Stimulated activated CD4-positive, alpha-beta T cell treated with anti-CD3 and anti-CD28 coated beads, Interleukin-4, amount 100 ng/mL, for 48 hours (primary cell): ENCODE measurements at places on chromosomes 5 and 9.

GRCh38 chr9:88379352-88379751, 8.9 kb upstream of the SPIN1 start:
- no peak for DNase-seq

DNA sequence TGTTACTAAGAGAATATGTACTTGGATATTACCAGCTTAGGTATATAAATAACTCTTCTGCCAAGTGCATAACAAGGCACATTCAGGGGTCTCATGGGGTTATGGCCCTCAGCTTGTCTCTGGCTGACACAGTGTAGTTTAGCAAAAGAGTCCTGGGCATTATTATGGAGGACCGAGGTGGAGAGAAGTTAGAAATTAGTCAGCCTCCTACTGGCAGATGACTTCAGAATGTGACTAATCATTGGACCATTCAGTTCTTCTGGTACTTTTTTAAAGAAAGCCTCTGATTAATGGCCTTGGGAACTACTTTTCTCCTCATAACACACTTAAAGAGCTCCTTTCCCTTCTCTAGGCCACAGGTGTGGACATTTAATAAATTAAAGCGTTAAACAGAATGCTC, 178.9 kb downstream of the SH3GL2 start:
- DNase-seq, result no peak

DNA sequence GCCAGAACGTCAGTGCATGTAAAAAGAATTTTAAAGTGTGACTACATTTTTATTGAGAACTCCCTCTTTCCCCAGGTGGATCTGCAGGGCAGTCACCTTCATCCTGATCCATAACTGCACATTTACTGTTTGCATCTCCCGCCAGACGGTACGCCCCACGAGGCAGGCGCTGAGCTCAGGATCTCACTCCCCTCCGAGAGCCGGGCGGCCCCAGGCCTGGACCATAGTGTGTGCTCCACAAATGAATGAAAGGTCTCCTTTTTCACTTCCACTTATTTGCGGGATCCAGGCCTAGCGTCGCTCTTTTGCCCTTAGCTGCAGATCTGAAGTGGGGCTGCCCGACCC, 378 bp downstream of the DROSHA start:
- peak; percentile 11 for DNase-seq

GRCh38 chr5:109951758-109952157, 262.0 kb downstream of the MAN2A1 start:
- no peak for DNase-seq

GRCh38 chr9:69697475-69697874, 25.3 kb upstream of the APBA1 start:
- DNase-seq, result no peak

DNA sequence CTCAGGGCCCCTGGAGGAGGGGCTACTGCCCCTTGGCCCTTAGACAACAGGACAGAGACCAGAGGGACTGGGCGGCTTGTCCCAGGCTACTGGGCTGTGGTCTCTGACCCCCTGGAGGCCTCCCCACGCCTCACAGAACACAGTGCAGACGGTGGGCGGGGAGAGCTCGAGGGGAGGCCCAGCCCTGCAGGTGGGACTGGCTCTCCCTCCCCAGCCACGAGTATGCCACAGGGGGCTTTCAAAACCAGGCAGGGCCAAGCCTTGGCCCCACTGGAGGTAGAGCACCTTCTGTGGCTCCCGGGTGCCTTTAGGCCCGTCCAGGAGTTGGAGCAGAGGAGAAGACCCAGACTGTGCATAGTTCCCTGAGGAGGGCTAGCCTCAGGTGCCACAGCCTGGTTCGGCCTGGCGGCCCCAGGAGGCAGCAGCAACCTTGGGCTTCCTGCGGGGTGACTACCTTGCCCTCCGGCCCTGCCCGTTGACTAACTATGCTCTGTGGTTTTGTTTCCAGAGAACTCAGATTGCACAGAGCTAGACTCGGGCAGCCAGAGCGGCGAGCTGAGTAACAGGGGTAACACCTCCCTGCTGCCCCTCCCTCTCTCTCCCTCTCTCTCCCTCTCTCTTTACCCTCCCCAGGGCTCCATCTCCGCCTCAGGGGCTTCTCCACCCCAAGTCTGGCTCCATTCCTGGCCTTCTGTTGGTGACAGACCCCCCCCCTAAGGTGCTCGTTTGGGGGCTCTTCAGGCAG, 15.5 kb downstream of the CARD19 start:
- no peak for DNase-seq

- no peak for DNase-seq
Measured at GRCh38 chr9:23554686-23555085, 271.4 kb downstream of the ELAVL2 start.

- DNase-seq, result no peak
Measured at GRCh38 chr9:111151537-111151936, 113.3 kb upstream of the LPAR1 start.

DNA sequence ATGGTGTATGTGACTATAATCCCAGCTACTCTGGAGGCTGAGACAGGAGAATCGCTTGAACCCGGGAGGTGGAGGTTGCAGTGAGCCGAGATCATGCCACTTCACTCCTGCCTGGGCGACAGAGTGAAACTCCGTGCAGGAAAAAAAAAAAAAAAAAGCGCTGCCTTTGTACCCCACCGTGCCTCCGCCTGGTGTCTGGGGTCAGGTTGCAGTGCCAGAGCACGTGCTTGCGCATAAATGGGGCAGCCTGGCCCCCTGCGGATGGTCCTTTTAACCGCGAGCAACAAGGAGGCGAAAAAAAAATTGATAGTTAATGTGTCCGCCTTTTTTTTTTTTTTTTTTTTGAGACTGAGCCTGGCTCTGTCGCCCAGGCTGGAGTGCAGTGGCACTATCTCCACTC, 6.3 kb upstream of the CCNB1 start:
- DNase-seq, result no peak

GRCh38 chr5:109803854-109804253, 114.1 kb downstream of the MAN2A1 start:
- DNase-seq, result no peak

DNA sequence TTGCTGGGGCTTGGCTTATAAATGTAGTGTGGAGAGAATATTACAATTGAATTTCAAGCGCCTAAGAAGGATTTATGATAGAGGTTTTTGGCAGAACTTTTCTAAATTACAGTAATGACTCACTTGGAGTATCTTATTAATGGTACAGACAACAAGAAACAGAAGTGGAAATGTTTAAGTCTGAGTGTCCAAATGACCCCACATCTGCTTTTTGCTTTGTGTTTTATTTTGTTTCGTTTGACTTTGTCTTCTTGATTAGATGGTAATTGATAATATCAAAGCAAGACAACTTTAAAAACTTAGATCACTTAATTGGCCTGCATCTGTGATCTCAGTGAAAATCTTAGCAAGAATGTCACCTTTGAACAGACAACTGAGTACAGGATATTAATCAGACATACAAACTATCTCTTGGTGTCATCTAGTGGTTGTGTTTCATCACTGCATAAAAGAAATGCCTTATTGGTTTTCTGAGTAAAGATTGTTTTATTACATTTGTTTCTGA, 577.4 kb downstream of the ISL1 start:
- no peak for DNase-seq

DNA sequence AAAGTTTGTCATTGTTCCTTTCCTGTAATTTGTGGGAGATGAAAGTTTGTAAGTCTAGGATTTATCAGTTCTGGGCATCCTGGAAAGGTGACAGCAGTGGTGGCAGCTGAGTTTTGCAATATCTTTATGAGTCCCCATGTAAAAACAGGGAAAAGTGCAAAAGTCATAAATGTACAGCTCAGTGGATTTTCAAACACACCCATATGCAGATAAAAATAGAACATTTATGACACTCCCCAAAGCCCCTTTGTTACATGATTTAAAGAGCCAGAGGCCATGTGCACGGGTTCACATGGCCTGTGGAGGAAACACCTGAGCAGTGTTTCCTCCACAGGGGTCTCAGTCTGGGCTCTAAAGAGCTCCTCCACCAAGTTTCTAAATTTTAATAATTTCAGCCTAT, 6.3 kb downstream of the TMEM38B start:
- DNase-seq, result no peak

GRCh38 chr9:128702949-128703615, 779 bp downstream of the PKN3 start:
- DNase-seq, result peak; percentile 29

GRCh38 chr5:57113481-57113880, 60.4 kb upstream of the GPBP1 start:
- DNase-seq, result no peak

DNA sequence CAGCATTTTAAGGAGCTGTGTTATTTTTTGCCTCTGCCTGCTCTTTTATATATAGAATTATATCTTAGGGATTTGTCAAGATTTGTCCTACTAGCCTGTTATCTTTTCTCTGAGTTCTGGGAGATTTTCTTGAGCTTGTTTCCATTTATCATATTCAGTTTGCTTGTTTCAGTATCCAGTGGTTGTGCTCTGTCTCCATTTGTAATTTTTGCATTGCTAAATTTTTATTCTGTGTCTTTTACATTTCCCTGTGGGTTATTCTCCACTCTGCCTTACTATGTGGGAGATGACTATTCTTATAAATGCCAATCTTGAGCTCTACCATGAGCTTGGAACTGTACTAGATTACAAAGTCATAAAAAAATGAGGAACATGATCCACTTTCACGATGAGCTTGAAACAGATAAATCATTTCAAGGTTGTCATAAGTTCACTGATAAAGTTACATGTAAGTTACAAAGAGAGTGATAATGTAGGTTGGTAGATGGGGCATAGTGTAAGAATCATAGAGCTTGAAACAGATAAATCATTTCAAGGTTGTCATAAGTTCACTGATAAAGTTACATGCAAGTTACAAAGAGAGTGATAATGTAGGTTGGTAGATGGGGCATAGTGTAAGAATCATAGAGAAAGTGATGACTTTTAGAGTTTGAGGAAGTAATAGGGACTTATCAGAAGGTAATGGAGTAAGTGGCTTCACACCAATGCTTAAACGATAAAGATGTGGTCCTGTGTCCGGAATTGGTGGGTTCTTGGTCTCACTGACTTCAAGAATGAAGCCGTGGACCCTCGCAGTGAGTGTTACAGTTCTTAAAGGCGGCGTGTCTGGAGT, 287.3 kb downstream of the ADGRV1 start:
- DNase-seq, result no peak

DNA sequence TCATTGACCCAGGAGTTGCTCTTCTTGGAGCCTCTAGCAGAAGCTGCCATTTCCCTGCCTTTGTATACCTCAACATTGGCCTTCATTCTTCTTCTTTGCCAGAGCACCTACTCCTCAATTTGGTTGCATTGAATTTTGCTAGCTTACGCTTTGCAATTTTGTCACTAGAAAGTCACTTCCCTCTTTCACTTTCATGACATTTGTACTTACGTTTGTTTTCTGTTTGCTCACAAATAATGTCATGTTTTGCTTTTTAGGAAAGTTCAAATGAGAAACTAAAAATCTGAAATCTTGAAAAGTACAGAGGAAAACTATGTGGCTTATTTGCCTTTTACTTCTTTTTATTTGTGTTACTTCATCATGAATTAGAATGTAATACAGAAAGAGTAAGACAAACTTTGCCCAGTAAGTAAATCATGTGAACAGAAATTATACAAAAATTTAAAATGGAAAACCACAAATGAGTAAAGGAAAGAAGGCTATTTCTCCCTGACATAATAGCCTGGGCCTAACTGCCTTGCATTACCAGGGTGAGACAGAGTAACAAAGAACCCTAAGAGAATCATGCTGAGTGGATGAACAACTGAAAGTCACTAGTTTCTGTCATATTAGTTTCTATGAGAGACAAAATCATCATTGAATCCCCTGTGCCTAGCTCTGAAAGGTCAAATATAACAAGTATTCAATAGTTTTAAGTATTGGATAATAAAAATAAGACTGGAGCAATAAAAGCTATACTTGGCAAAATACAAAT, 7.4 kb upstream of the IFNA1 start:
- no peak for DNase-seq

DNA sequence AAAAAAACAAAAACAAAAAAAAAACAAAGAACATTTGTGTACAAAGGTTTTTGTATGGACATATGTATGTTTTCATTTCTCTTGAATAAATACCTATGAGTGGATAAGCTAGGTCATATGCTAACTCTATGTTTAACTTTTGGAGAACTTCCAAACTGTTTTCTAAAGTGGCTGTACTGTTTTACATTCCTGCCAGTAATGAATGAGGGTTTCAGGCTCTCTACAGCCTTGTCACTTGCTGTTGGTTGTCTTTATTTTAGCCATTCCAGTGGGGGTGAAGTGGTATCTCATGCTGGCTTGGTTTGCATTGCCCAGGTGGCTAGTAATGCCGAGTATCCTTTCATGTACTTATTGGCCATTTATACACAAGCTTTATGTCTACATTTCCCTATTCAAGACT, 9.1 kb upstream of the TRIO start:
- DNase-seq, result no peak

- DNase-seq, result no peak
Measured at GRCh38 chr9:1048231-1048619, 1.9 kb upstream of the DMRT2 start.

DNA sequence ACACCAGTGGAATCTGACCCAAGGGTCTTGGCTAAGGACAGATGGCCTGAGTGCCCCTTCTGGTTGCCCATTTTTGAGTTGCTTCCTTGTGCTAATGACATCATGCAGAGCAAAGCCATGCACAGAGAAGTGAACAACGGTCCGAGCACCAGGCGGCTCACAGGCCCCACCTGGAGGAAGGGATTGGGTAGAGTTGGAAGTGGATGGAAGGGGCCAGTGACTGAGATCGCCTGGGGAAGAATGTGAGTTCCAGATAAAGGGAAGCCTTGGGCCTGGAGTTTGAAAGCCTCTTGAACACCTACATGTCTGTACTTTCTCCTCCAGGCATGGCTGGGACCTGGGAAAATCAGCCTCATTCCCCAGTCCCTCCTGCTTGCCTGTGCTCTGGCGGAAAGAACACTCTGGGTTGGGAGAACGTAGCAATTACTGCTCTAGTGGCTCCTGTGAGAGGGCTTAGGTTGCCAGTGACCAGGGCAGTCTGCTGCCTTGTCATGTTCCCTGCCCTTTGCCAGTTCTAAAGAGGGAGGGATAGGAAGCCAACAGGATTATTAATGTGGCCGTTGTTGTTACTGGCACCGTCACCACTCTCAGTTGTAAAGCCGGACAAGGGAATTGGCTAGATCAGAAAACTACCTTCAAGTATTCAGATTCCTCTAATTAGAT, 62.5 kb upstream of the PTPN3 start:
- DNase-seq, result no peak
